ENCODE measurements at places on chromosomes 4 and X.
A peak's percentile ranks its signal among the peaks of the same experiment; 100 is the strongest.

DNA sequence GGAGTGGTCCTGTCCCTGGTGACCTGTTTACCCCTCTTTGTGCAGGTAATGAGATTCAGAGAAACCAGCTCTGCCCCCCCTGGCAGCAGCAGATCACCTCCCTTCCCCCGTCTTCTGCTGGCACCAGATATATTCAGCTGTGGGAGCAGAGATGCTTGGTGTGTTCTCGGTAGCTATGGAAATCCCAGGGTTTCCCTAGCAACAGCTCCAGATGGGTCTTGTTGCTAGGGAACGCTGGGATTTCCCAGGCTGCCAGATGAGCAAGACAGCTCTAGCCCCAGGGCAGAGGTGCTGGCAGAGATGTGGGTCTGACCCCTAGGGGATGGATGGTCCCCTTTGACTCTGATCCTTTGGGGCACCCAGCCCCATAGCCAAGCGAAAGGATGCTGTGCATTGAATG, 20.2 kb downstream of the CETN2 start:
- no peak for DNase-seq

GRCh38 chr4:38856046-38856445, 571 bp downstream of the TLR6 start:
- DNase-seq = no peak

GRCh38 chr4:83207497-83208101, 77.0 kb downstream of the COQ2 start:
- no peak for DNase-seq

GRCh38 chr4:42151568-42152506, 618 bp downstream of the BEND4 start:
- DNase-seq = no peak

DNA sequence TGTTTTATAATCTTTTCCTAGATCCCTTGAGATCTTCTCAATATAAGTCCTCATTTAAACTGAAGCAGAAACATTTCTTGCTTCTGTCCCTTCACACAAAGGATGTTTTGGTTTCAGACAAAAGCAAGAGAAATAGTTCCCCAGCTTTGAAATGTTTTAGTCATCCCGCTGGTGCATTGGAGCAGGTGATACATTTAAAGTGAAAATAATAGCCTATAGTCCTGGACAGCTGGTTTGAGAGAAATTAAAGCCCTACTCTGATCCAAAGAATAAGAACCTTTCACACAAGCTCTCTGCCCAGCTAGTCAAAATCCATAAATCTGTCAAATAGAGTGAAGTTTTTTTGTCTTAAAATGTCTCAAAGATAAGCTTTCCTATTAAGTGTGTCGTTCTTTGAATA, 79.4 kb downstream of the LUZP4 start:
- no peak for DNase-seq

GRCh38 chr4:89009761-89010369, 47.1 kb downstream of the FAM13A start:
- no peak for DNase-seq

- no peak for DNase-seq
Observed at GRCh38 chr4:2638730-2639129, 102.3 kb downstream of the FAM193A start.

DNA sequence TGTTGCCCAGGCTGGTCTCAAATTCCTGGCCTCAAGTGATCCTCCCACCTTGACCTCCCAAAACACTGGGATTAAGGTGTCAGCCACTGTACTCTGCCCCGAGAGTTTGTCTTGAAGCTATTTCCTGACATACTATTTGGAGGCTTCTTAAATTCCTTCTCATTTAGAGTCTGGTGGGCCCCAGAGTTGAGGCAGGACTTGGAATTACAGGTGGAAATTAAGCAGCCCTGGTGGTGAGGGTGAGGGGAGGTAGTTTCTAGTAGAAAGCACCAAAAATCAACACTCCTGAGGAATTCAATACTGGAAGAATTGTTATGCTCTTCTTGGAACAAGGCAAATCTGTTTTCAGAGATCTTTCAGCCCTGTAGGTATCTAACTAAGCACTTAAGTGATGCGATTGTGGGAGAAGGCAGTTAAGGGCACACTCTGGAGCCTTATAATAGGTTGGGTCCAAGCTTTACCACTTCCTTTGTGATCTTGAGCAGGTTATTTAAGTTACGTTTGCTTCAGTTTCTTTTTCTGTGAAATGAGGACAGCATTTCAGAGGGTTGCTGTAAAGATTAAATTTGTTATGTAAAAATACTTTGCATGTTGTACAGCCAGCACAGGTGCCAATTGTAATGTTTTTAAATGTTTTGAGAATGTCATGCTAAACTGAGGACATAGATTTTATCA, 200.7 kb downstream of the SOWAHB start:
- DNase-seq = no peak

DNA sequence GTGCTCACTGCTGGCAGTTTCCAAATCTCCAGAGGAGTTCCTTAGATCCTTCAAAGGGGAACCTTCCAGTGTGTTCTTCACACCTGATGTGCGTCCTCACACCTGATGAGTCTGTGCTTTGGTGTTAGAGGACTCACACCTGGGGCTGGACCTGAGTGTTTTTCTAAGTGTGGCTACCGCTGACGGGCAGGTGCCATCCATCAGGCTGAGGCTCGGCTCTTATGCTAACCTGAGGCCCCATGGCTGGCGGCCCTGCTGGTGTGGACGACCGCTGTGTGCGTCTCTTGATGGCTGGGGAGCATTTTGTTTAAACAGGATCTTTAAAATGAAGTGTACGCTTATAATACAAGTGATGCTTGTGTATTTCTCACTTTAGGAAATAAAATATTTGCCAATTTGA, 28.4 kb downstream of the PCGF3 start:
- DNase-seq = no peak

GRCh38 chr4:88378691-88379559, at the start of gene HERC6:
TSS of gene HERC6 (plus strand) at chr4:88378852. CDS start at chr4:88378922, 70 bp downstream.
- peak; percentile 72 for DNase-seq

GRCh38 chr4:139798456-139798855, 132.8 kb downstream of the MGST2 start:
- no peak for DNase-seq

DNA sequence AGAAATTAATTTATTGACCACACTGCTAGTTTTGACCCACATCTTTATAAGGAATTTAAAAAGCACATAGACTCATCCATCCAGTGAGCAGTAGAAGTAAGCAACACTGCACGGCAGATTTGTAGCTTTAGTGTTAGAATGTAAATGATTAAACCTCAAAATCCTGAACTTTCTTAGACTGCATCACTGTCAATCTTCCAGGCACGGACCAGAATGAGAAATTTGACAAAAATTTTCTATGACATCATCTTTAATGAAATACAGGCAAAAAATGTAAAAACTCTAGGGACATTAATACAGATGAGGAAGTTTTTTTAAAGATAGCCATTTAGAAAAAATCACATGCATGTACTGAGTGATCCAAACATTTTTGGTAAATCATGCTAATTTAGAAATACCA, 29.2 kb downstream of the NLGN4X start:
- DNase-seq = no peak

DNA sequence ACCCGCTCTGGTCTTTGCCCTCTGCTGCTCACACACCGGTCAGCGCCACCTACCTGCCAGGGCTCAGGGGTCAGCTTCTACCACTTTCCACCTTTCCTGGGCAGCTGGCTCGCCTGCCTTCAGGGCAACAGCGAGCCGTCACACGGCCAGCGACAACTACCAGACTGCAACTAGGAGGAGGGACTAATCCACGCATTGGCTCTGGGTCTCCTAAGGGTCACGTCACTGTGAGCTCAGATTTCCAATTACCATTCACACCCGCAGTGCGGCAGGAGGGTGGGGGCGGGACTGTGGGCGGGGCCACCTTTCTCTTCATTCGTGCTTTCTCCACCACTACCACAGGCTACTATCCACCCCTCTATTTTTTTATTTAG, at the start of gene BEX5:
TSS of gene BEX5 (minus strand) at position 172 of the 374 bp plus-strand sequence. CDS start 1,712 bp downstream, outside the sequence.
- DNase-seq = peak; percentile 54

GRCh38 chr4:145679991-145680455, at the start of gene C4orf51:
TSS of gene C4orf51 (plus strand) at chr4:145680146. CDS start at chr4:145680204, 58 bp downstream.
- DNase-seq = no peak

DNA sequence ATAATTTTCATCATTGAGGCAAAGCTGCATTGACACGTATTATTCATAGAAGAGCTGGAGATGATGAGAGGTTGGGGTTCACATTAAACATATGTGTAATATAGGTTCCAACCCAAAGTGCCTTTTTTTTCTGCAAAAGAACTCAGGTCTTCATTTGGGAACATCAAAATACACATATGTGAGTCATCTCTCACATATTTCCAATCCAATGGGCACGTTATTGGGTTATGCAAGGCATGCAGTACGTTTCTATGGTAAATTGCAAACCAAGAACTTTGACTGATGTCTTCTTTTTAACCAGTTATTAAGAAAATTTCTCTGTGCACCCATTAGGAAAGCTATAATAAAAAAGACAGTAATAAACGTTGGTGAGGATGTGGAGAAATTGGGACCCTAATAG, 150.3 kb upstream of the FAM9B start:
- DNase-seq = no peak

- DNase-seq = no peak
Observed at GRCh38 chr4:65667506-65668041, 2.7 kb downstream of the EPHA5 start.

DNA sequence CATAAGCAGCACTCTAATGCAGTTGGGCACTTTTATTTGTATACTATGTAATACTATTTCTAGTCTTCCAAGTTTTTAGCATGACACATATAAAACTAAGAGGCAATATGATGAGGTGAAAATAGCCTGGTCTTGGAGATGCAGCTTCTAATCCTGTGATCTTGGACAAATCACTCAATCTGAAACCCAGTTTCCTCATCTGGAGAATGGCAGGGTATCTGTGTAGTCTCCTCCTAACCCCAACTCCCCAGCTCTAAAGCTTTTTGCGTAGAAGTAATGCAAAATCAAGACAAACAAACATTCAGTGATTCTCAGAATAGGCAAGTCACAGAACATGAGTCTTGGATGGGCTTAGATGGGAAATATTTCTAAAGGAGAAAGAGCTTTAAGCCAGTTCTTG, 36.7 kb upstream of the IL21 start:
- no peak for DNase-seq

- no peak for DNase-seq
Observed at GRCh38 chr4:89382439-89382838, 74.8 kb upstream of the GPRIN3 start.

- peak; percentile 6 for DNase-seq
Observed at GRCh38 chr4:139628184-139629012, 37.2 kb upstream of the MGST2 start.
